ENCODE measurements at places on chromosomes 2 and 18.

DNA sequence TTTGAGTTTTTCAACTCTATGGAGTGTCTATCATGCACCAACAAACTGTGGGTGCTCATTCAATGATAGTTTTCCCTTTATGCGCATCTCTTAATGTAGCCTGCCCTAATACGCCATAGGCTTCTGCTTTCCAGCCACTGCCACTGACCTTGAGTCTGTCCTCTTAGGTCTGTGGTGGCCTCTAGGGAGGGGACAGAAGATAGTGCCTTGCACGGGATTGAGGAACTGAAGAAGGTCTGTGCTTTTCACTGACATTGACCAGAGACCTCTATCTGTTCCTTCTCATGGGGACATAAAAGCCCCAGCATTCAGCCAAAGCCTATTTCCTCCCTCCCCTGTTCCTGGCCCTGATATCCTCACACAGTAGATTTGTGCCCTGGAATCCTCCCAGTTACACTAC, 2.3 kb downstream of the GCKR start:
- DNase-seq: no peak

DNA sequence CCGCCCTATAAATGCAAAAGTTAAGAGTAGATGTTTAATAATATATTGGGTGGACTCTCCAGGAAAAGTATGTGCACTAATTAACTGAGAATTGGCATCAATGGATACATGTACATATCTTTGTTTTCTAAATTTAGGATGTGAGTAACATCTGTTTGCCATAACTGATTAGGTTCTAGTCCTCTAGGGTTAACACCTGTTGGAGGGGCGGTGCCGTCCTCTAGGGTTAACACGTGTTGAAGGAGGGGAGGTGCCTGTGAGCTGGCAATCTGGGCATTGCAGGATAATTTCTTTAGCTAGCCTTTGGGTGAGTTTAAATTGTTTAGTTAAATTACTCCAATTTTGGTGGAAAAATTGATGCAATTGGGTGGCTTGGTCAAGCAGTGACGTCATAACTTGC, 30.9 kb downstream of the HTR2B start:
- no peak for DNase-seq

- DNase-seq: no peak
Observed at GRCh38 chr2:104606056-104606455, 247.9 kb upstream of the POU3F3 start.

DNA sequence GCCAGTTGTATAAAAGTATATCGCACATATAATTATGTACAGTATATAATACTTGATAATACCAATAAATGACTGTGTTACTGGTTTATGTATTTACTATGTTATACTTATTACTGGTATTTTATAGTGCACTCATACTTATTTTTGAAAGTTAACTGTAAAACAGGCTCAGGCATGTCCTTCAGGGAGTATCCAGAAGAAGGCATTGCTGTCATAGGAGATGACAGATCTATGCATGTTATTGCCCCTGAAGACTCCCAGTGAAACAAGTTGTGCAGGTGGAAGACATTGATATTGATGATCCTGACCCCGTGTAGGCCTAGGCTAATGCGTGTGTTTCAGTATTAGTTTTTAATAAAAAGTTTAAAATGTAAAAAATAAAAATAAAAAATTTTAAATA, 20.3 kb upstream of the ASXL3 start:
- no peak for DNase-seq

- DNase-seq: no peak
Observed at GRCh38 chr2:241459520-241459919, 48.9 kb downstream of the STK25 start.

DNA sequence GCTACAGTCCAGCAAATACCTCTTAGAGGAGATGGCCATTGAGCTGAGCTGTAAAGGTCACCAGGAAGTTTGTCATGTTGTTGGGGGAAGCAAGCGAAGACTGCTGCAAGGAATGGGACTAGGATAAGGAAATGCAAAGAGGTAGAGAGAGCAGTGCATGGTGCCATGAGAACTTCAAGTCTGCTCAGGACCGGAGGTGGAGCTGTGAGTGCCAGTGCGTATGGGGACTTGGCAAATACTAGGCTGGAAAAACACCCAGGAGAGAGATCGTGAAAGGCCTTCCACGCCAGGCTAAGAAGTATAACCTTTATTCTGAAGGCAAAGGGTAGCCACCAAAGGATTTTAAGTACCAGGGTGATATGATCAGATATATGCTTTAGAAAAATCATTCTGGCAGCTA, 71.3 kb downstream of the MEIS1 start:
- no peak for DNase-seq

GRCh38 chr2:9883897-9884296, 40.6 kb downstream of the TAF1B start:
- no peak for DNase-seq

DNA sequence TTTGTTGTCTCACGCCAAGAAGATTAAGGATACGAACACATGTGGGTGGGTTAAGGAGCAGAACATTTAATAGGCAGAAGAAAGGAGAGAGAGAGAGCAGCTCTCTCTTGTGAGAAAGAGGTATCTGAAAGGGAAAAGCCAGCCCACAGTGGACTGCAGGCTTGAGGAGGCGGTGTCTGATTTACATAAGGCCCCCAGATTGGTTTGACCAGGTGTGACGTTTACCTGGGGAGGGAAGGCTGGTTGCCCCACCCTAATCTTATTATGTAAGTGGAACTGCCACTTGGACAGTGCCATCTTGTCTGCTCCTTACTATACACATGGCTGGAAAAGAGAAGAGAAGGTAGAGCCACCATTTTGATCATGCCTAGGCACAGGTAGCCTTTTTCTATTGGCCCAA, 189.2 kb downstream of the NCK2 start:
- DNase-seq: no peak

- DNase-seq: no peak
Observed at GRCh38 chr2:201781557-201782051, 871 bp upstream of the ALS2 start.

All from inflammatory macrophage (primary cell).